ENCODE measurements at places on chromosomes 1 and 21.

DNA sequence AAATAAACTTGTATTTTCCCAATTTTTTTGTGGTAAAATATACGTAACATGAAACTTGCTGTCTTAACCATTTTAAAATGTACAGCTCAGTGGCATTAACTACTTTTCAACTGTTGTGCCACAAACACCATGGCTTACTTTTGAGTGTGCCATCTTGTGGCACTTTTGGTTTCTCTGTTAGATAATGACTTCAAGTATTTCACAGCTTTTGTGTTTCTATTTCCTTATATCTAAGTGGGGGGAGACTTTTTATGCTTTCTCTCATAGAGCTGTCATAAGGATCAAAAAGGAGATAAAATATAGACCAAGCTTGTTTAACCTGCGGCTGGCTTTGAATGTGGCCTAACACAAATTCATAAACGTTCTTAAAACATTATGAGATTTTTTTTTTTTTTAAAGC lies 44.3 kb downstream of the CDC14A start:
- DNase-seq = no peak

GRCh38 chr1:214638997-214639396 lies 36.0 kb downstream of the CENPF start:
- DNase-seq = no peak

DNA sequence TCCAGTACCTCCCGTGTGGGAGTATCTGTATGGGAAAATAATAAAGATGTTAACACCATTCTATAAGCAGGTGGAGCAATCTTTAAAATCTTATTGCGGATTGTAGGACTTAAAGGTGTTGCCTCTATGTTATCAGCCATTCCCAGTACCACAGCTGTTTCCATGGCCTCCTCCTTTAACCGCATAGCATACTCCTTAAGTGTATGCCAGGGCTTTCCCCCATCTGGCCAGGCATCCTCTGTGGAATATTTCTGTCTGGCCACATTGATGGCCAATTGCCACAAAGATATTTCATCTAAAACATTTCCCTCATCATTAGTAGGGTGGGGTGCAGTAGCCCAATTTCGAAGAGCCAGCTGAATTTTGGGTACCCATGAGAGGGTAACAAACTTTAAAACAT lies 7.3 kb upstream of the STUM start:
- no peak for DNase-seq

DNA sequence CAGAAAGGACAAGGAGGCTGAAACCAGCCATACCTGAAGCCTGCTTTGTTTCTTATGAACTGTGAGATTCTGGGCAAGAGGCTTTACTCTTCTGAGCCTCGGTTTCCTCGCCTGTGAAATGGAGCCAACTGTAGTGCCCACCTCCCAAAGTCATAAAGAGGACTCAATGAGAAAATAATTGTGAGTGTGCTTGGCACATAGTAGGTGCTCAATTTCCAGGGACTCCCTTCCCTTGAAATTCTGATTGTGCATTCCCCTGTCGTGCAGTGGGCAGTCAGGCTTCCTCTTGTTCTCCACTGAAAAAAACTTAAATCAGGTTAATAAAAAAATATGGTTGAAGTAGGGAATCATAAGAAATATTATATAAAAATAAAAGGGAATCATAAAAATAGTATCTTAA lies 37.5 kb upstream of the RUNX3 start:
- no peak for DNase-seq
